ENCODE measurements at places on chromosomes 1 and 21.

DNA sequence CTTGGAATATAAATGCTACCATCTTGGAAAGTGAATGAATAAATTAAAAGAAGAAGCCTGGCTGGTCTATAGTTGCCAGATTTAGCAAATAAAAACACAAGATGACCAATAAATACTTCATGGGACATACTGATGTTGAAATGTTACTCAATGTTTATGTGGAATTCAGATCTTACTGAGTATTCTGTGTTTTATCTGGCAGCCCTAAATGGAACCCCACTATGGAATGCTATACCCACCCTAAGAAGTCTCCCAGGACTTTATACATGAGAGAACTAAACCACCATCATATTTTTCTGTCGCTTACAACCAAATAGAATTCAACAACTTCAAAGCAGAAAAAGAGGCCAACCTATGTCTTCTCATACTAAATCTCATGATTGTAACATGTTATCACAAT lies 177.6 kb upstream of the HMCN1 start:
- no peak for DNase-seq

- DNase-seq: peak; percentile 16
Observed at GRCh38 chr1:170620164-170620563, 43.8 kb upstream of the PRRX1 start.

GRCh38 chr1:26160527-26161414 lies 1.9 kb downstream of the FAM110D start:
- no peak for DNase-seq

GRCh38 chr21:46207920-46208591 lies 20.5 kb downstream of the LSS start:
- no peak for DNase-seq

DNA sequence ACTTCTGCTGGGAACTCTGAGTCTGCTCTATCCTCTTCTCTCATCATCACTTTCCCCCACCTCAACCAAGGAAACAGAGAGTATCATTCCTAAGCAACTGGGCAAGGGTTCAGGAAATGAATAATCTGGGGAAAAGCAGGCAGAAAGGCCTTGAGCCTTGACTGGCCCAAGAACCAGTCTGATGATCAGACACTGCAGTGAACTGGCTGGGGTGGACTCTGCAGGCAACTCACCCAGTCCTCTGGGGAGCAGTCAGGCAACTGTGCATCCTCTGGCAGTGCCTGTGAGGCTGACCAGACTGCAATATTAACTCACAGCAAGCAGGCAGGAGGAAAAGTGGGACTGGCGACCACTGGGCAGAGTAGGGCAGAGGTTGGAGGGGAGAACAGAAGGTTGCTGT lies 991 bp downstream of the ANKRD35 start:
- peak; percentile 20 for DNase-seq

- DNase-seq: no peak
Observed at GRCh38 chr1:56451491-56451890, 127.9 kb downstream of the PLPP3 start.

- DNase-seq: no peak
Observed at GRCh38 chr1:243710467-243710866, 139.6 kb downstream of the AKT3 start.

GRCh38 chr1:8427986-8428385 lies 110.1 kb downstream of the SLC45A1 start:
- no peak for DNase-seq

DNA sequence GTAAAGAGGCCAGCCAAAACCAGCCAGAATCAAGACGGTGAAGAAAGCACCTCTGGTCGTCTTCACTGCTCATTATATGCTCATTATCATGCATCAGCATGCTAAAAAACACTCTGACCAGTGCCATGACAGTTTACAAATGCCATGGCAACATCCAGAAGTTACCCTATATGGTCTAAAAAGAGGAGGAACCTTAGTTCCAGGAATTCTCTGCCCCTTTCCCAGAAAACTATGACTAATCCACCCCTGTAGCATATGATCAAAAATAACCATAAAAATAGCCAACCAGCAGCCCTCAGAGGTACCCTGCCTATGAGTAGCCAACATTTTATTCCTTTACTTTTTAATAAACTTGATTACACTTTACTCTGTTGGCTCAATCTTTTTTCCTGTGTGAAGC lies 34.2 kb upstream of the PBX1 start:
- DNase-seq: peak; percentile 68

DNA sequence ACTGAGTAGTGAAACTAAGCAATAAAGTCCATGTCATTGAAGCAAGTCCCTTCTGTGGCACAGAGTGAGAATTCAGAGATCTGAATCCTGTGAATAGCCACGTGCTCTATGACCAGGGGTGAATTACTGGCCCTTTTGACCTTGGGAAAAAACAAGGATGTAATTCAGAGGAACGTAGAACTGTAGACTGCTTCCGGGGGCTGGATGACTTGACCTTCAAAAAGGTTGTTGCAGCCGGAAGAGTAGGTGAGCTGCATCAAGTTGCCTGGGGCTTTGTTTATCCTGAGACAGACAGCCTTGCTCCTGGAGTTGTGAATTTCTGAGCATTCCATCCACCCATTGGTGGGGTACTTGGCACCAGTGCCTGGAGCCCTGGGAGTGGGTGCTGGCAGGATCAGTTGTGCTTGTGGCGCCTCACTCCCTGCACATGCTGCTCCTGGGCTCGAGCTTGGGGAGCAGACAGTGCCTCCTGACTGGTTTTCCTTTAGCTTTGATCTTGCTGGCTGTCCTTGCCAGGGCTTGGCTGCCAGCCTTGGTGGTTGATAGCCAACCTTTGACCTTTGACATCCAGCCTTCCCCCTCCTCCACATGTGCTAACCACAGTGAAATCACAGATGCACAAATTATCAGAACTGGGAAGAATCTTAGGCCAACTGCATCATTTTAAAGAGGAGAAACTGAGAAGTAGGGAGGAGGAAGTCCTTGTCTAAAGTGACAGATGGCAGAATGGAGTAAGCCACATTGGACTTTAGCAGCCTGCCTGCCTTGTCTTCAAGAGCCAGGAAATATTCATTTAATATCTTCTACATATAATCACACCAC lies 16.2 kb upstream of the MYOG start:
- DNase-seq: no peak

DNA sequence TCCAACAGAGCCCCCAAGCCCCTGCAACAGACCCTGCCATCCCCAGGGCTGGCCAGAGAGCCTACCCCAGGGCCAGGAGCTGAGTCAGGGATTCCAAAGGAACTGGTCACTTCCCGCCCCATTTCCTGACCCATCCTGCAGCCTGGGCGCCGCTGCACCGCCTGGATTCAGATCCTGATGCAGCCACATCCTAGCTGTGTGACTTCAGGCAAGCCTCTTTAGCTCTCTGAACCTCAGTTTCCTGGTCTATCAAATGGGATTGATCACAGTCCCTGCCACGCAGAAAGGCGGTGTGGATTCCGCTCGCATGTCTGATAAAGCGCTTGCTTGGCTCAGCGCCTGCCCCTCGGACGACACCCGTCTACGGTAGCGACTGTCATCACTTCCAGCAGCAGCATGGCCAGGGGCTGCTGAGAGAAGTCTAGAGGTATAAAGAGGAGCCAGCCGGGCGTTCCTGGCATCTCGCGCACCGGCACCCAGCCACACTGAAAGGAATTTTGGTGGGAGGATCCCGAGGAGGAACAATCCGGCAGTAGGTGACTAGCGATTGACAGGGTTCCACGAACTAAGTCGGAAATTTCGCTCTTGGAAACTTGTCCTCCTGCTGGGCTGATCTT lies 10.1 kb downstream of the EPHA2 start:
- peak; percentile 88 for DNase-seq

- DNase-seq: no peak
Observed at GRCh38 chr1:156075162-156075561, 7.1 kb downstream of the MEX3A start.

- DNase-seq: no peak
Observed at GRCh38 chr1:3038571-3039181, 17.4 kb downstream of the ACTRT2 start.

DNA sequence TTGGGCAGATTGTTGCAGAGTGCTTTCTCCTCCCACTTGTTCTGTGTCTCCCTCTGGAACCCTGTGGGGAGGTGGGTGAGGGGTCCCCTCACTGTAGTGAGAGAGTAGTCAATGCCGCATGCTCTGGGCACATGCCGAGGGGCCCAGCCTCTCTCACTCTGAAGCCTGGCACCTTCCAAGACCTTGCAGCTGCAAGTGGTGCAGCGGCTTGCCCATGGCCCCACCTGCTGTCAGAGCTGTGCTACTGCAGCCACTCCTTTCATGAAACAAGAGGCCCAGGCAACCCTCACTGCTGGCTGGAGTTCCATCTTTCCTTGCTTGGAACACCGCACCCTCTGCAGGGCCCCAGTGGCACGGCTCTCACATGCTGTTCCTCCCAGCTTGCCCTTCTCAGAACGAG lies 58.4 kb upstream of the COL6A1 start:
- peak; percentile 46 for DNase-seq

GRCh38 chr1:65595724-65596123 lies 175.3 kb downstream of the LEPR start:
- DNase-seq: no peak

DNA sequence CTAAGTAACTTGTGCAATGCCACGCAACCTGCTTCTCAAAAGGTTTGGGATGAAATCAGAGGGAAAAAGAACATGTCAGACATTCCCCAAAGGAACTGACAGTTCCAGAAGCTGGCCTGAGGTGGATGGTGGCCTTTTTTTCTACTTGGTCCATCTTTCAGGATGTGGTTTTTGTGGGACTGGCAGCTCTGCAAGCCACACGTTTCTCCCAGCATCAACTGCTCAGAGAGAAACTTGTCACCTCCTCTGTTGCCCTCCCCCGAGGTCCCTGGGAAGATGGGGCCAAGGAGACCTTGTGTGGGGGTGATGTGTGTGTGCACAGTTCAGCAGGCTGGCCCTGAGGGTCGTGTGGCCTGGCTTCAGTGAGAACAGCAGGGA lies 2.5 kb upstream of the DHRS3 start:
- DNase-seq: no peak
